ENCODE measurements at places on chromosomes 4 and X.

- DNase-seq = no peak
Observed at GRCh38 chr4:129565214-129565613, 469.3 kb downstream of the C4orf33 start.

- DNase-seq = no peak
Observed at GRCh38 chrX:13893826-13894225, 76.9 kb upstream of the GPM6B start.

DNA sequence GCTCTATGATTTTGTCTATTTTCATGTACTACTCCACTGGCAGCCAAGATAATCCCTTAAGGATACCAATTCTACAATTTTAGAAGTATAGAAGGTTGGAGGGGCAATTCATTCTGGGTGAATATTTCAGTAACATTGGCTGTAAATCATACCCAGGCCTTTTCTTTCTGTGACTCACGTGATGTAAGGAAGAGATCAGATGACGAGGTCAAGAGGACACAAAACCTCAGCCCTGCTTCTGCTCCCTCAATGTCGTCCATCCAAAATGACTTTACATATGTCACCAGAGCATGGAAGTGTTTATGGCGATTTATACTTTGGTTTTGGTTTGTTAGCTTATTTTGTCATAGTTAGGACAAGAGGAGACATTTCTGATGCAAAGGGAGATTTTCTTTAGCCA, 70.7 kb upstream of the SLC4A4 start:
- no peak for DNase-seq

GRCh38 chr4:150641612-150642011, 59.7 kb downstream of the MAB21L2 start:
- DNase-seq = no peak

- no peak for DNase-seq
Observed at GRCh38 chr4:169689681-169690080, 68.1 kb downstream of the HPF1 start.

- DNase-seq = no peak
Observed at GRCh38 chr4:80646061-80646460, 310.5 kb downstream of the CFAP299 start.

DNA sequence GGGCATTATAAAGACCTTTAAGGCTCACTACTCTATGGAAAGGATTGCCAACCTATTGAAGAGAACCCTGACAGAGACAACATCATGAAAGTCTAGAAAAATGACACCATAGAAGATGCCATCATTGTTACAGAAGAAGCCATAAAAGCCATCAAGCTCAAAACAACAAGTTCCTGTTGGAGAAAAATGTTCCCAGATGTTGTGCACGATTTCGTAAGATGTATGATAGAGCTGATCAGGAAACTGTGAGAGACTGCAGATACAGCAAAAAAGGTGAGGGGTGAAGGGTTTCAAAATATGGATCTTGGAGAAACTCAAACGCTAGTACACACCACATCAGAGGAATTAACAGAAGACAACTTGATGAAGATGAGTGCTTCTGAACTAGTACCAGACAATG, 53.3 kb downstream of the WDFY3 start:
- DNase-seq = no peak

DNA sequence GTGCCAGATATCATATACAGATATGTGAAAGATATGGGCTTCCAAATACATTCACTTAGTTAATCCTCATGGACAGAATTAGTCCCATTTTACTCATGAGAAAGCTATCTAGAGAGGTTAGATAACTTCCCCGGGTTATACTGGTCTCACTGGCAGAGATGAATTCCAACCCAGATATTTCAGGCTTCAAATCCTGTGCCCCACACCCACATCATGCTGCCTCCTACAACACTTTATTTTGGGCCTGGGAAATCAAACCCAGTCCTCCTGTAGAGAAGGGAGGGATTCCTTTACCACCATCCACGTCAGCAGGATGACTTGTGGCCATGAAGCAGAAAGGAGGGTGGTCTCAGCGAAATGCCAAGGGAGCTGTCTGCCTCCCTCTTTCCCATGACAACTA, 113.8 kb downstream of the ATP10D start:
- no peak for DNase-seq

GRCh38 chrX:123673813-123674212, 59.0 kb downstream of the THOC2 start:
- no peak for DNase-seq

DNA sequence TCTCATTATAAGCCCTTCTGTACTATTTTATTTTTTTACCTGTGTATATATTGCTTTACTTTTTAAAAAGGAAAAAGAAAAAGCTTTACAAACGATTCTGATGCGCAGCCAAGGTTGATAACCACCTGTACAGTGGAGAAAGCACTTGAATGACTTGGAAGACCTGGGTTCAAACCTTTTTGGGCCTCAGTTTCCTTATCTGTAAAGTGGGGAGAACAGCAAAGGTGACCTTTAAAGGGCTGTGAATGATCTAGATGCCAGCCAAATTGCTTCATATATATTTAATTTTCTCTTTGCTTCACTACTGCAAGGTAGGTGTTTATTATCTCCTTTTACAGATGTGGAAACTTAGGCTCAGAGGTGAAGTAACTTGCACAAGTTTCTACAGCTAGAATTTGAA, 45.0 kb downstream of the SMC1A start:
- no peak for DNase-seq

GRCh38 chrX:148958901-148959300, 458.5 kb downstream of the AFF2 start:
- DNase-seq = no peak

DNA sequence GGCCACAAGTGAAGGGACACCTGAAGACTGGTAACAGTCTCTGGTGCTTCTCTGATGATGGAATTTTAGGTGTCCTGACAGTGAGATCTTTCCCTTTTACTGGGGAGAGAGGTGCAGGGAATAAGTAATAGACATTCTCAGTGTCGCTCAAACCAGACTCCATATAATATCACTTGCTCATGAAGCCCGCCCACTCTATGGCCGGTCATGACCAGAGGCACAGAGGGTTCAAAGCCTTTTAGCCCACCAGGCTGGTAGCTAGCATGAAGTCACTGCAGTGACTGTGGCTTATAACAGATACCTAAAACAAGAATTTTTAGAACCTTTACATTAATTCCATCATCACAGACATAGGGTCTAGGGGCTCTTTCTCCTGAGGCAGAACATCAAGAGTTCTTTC, 2.9 kb downstream of the CD40LG start:
- DNase-seq = no peak

GRCh38 chr4:55103224-55103623, 22.2 kb downstream of the KDR start:
- DNase-seq = no peak

GRCh38 chr4:54780149-54780495, 122.4 kb downstream of the KIT start:
- no peak for DNase-seq

GRCh38 chrX:26783512-26784225, 567.7 kb downstream of the MAGEB5 start:
- DNase-seq = no peak

GRCh38 chr4:169668069-169668721, 47.8 kb downstream of the CLCN3 start:
- no peak for DNase-seq

DNA sequence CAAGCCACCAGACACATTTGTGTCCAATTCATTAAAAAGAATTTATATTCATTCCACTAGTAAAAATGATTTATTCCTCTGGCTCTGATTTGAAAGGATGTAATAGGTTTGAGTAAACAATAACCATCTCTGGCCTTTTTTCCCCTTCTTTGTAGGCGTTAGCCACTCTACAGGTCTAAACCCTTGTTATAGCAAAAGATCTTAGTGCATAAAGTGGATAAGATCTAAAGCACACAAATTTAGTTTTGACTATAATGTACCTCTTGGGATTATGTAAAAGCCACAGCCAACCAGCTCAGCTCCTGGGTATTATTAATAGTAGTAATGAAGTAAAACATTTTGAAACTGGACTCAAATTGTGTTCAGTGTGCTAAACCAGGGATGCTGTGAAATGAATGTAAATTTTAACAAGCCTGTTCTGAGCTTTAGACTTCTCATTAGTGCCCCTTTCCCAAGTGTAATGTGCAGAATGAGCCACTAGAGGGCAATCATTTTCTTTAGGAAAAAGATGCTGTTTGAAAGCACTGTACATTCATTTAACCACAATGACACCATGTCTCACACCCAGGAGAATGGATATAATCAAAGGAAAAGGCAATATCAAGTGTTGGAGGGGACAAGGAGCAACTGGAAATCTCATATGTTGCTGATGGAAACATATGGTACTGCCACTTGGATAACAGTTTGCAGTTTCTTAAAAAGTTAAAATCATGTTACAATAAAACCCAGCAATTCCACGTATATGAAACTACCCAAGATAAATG, 69.7 kb downstream of the KLHL8 start:
- DNase-seq = peak; percentile 37

DNA sequence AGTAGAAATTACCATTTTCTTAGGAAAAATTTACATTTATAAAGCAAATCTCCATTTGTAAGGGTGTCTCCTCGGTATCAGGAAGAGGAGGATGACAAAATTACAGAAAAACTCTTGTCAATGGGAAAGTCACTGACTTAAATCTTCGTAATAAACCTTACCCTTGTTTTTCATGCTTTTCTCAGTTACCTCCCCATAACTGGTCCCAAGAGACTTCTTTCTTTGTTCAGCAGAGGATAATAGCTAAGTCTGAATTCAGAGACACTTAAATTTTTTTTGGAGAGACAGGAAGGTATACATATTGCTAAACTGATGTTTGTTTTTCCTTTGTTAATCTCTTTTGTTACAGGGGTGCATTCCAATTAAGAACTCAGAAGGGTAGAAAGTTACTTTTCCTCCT, 125.5 kb upstream of the JADE1 start:
- DNase-seq = no peak

GRCh38 chrX:69207216-69207615, 42.0 kb upstream of the PJA1 start:
- DNase-seq = no peak

DNA sequence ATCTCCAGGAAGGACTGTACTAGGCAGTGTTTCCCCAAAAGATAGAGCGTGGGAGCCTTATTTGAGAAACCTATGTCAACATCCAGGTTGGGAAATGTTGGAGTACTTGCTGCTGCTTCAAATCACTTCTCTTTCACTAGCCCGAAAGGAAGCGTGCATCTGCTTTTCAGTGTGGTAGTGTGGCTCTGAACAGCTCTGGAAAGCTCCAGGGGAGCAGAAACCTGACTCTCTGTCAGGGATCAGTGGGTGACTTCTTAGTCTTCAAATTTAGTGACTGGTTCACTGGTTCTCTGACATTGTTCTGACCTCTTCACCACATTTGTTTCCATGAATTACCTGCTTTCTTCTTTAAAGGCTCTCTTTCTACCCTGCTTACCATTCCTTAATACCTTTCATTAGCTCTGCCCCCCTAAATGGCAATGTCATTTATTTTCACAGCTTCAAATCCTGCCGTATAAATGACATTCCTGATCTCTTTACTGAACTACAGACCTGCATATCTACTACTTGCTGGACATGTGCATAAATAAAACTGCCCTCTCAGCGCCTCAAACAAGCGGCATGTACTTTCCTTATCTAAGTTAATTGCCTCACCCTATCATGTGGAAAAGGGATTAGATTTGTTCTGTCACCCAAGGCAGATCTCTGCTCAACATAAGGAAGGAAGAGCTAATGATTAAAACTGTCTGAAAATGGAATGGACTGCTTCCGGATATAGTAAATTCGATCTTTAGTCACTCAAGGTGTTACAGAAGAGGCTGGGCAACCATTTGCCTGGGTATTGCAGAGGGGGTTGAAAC, 37.0 kb downstream of the DLG3 start:
- DNase-seq = no peak

- DNase-seq = no peak
Observed at GRCh38 chrX:39903937-39904336, 193.8 kb downstream of the BCOR start.

DNA sequence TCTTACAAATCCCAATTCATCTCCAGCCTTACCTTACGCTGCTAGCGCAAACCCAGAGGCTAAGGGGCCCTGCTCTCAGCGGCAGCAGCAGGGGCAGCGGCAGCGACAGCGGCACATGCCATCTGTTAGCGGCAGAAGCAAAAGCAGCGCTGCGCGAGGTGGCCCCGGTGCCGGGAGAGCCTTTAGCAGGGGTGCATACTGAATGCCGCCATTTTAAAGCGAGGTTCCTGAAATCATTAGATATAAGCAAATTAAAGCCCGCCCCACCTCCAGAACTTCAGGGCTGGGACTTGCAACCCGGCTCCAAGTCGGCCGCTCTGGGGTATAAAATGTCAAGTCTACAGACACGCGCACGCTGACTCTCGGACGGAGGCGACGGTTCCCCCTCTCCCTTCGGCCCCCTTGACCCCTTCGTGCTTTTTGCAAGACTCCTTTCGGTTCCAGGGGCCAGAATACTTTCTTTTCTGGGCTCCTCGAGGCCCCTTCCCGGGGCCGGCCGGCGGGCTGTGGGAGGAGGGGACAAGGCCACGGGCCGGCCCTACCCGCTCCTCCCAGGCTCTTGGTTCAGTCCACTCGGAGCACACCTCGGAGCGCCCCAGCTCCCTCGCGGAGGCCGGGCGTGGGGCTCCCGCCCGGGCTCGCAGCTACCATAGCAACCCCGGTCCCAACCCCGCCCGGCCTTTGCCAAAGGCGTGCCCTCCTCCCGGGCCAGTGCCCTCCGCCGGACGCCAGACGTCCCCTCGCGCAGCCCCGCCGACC, at the start of gene MBNL3:
TSS of gene MBNL3 (minus strand) at position 220 of the 759 bp plus-strand sequence. CDS start 49,427 bp downstream, outside the sequence.
- DNase-seq = peak; percentile 32

GRCh38 chr4:55722132-55722531, 86.0 kb upstream of the NMU start:
- DNase-seq = no peak

GRCh38 chr4:137070614-137071013, 461.7 kb downstream of the PCDH18 start:
- no peak for DNase-seq

GRCh38 chr4:177005674-177006230, 213.0 kb upstream of the VEGFC start:
- DNase-seq = no peak

GRCh38 chr4:57658188-57658587, 548.0 kb upstream of the IGFBP7 start:
- no peak for DNase-seq

- no peak for DNase-seq
Observed at GRCh38 chr4:44326741-44327140, 121.9 kb downstream of the KCTD8 start.

DNA sequence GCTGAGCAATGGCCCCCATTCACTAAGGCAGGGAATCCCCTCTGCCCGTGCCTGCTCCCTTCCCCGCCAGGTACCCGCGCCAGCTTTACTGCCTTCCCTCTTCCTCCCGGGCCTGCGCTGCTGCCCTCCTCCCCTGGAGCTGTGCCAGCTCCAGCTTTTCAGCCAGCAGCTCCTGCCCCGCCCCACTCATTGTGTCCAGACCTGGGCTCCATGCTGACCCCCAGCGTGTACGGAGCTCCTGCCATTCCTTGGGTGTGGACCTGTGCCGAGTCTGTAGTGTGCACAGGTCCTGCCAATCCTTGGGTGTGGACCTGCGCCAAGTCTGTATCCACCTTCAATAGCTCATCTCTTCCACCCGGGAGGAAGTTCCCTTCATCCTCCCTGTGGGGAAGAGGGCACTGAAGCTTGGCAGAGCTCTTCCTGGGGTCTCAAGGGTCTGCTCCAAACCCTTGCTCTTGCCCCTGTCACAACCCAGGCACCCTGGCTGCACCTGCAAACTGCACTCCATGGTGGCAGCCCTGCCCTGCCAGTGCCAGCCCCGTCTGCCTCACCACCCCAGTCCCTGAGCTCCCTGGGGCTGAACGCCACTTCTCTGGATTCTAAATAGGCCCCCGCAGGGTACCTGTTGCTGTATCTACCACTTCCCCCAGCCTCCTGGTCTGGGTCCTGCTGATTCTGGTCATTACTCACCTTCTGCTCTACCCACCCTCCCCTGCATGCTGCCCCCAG, 63.9 kb downstream of the TRMT44 start:
- DNase-seq = no peak
